ENCODE measurements at places on chromosomes 5 and 9.

DNA sequence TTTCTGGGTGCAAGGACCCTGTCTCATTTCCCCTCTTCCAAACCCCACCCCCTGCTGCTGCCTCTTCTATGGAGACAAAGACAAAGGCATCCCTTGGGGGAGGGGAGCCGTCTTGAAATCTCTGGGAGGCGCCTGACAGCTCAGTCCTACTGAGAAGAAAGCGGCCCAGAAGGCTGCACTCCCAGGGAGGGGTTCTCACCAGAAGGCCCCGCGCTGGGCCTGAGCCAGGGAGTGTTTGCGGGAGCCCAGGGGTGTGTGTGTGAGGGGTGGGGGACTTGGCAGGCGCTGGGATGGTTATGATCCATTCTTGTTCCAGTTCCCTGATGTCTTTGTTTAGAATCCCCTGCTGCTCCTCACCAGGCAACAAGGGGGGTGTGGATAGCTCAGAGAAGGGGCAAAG, 45.7 kb upstream of the ALDH1B1 start:
- H3K4me1 ChIP-seq, result no peaks in the 10 kb centered on the region
- no peak overlapping the region for H3K27ac ChIP-seq
- H3K36me3 ChIP-seq, result no peaks in the 10 kb centered on the region
- peak; percentile 42 for DNase-seq
- no peak overlapping the region for H3K4me3 ChIP-seq
- H3K27me3 ChIP-seq, result no peaks in the 10 kb centered on the region

DNA sequence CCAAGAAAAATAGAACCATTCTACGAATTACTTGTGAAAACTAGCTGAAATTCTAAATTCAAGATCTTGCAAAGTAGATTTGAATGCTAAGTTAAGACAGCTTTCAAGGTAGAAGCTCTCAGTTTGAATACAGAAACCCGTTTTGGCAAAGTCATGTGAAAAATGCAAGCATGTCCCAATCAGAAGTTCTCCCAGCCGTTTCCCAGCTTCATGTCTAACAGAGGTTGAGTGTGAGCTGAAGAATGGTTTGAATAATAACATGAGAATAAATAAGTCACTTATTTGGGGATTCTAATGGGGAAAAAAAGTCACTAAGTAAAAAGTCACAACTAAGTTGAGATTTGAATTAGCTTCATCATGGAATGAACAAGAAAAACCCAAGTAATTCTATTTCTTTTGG, 152.5 kb upstream of the MAP3K1 start:
- no peaks in the 10 kb centered on the region for H3K27me3 ChIP-seq
- DNase-seq, result no peak
- H3K36me3 ChIP-seq, result no peaks in the 10 kb centered on the region

- H3K27ac ChIP-seq, result no peak within 1 kb of the TSS
- peaks cover 16% of the 10 kb centered on the region for H3K4me1 ChIP-seq
- peaks cover 10% of the 10 kb centered on the region for H3K27me3 ChIP-seq
- peak within 1 kb of the TSS; percentile 58 for H3K4me3 ChIP-seq
Measured at GRCh38 chr5:73120222-73121118, at the start of gene TMEM171. Gene TMEM171, plus strand, starts transcription at chr5:73120575. Its CDS starts 2,799 bp downstream, at chr5:73123374.

DNA sequence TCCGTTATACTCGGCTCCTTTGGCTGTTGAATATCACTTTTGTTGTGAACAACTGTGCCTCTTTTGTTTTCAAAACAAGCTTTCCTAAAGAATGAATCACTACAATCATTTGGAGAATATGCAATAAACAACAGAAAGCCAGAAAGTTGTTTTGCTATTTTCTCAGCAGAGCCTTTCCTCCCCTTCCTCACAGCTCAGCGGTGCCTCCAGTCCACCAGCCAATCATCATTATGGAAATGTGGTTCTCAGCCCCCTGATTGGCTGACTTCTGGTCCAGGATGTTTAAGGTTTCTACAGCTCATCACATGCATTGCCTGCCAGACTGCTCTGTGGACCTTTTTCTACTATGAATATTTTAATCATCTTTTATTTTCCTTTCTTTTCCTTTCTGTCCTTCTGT, 9.1 kb upstream of the ZNF608 start:
- no peak overlapping the region for H3K4me3 ChIP-seq
- no peaks in the 10 kb centered on the region for H3K27me3 ChIP-seq
- no peaks in the 10 kb centered on the region for H3K4me1 ChIP-seq
- no peak for DNase-seq
- no peak overlapping the region for H3K27ac ChIP-seq

DNA sequence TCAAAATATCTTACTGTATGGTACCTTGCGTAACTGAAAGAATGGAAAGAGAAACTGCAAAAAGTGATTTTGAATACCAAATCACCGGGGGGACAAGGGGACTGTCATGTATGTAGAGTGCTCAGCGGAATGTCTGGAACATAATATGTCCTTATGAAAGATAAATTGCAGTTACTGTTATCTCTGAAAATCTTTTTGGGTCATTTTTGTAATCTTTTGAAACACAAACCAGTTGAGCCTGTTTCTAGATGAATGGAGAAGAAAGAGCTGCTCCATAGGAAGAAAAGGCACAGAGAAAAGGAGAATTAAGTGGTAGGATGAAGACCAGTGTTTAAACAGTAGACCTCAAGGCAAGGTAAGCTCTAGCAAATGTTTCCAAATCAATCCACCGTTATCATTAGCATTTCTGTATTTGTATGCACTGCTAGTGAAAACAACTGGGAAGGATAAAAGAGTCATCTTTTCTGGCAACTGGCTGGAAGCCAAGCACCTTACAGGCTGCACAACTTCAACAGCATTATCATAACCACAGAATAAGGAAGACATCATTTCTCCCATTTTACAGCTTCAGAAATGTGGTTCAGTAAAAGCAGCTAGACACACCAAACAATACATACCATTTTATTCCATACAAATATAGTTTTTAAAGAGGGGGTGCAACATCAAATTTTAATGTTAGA, 158.5 kb downstream of the TRPM3 start:
- no peaks in the 10 kb centered on the region for H3K4me1 ChIP-seq
- H3K36me3 ChIP-seq, result no peaks in the 10 kb centered on the region
- no peak for DNase-seq
- no peak overlapping the region for H3K27ac ChIP-seq

DNA sequence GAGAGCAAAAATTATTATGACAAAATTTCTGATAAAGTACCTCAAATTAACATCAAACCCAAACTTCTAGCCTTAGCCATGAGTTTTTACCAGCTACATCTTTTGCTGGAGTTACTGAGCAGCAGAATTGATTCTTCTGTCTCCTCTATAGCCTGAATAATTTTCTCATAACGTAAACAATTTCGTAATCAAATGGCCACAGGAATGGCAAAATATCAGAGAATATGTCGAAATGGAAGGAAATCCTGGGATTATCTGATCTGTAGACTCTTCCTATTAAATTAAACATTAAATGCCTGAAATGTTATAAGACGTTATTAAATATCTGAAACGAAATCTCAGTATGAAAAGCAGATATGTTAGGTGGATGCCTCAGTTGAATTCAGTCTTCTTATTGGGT, 41.1 kb downstream of the LURAP1L start:
- H3K27ac ChIP-seq, result peak overlapping the region; percentile 43
- peaks cover 22% of the 10 kb centered on the region for H3K4me1 ChIP-seq
- H3K4me3 ChIP-seq, result no peak overlapping the region
- no peaks in the 10 kb centered on the region for H3K27me3 ChIP-seq
- DNase-seq, result no peak
- H3K36me3 ChIP-seq, result no peaks in the 10 kb centered on the region

DNA sequence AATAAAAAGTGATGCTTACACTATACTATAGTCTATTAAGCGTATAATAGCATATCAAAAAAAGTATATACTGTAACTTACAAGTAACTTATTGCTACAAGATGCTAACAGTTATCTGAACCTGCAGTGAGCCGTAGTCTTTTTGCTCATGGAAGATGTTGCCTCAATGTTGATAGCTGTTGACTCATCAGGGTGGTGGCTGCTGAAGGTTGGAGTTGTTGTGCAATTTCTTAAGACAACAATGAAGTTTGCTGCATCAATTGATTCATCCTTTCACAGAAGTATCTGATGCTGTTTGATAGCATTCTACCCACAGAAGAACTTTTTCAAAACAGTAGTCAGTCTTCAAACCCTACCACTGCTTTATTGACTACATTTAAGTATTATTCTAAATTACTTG, 7.8 kb upstream of the C9orf40 start:
- H3K4me1 ChIP-seq, result no peaks in the 10 kb centered on the region
- no peak for DNase-seq
- no peaks in the 10 kb centered on the region for H3K36me3 ChIP-seq
- no peak overlapping the region for H3K27ac ChIP-seq

- H3K27me3 ChIP-seq, result no peaks in the 10 kb centered on the region
- no peaks in the 10 kb centered on the region for H3K36me3 ChIP-seq
- no peak for DNase-seq
- H3K4me1 ChIP-seq, result no peaks in the 10 kb centered on the region
Measured at GRCh38 chr5:151384106-151384505, 36.7 kb upstream of the SLC36A2 start.

GRCh38 chr5:1919750-1920149, 37.0 kb upstream of the IRX4 start:
- H3K27me3 ChIP-seq, result no peaks in the 10 kb centered on the region
- no peak for DNase-seq
- H3K4me1 ChIP-seq, result no peaks in the 10 kb centered on the region
- H3K4me3 ChIP-seq, result no peak overlapping the region
- H3K36me3 ChIP-seq, result no peaks in the 10 kb centered on the region

DNA sequence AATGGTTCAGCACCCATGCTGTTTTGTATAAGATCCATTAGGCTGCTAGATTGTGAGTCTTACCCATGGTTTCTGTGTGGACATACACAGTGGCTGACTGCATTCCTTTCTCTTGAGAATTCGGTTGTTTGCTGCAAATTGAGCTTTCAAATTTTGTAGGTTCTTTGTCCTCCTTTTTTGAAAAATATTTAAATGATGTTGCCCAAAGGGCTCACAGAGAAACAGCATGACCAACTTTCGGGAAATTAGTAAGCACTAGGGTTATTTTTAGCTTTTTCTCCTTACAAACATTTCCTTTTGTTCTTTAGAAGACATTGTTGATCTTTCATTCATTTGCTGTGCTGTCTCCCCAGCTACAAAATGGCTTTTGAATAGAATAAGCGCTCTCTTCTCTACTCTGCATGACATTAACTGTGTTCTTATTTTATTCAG, 79.4 kb downstream of the NLN start:
- peak overlapping the region; percentile 13 for H3K27ac ChIP-seq
- no peak overlapping the region for H3K4me3 ChIP-seq
- no peaks in the 10 kb centered on the region for H3K36me3 ChIP-seq
- H3K4me1 ChIP-seq, result no peaks in the 10 kb centered on the region
- H3K27me3 ChIP-seq, result no peaks in the 10 kb centered on the region

- peaks cover 10% of the 10 kb centered on the region for H3K4me1 ChIP-seq
- DNase-seq, result peak; percentile 93
- no peaks in the 10 kb centered on the region for H3K36me3 ChIP-seq
- no peaks in the 10 kb centered on the region for H3K27me3 ChIP-seq
- peak overlapping the region; percentile 3 for H3K4me3 ChIP-seq
Measured at GRCh38 chr5:142024771-142025304, 12.0 kb upstream of the GNPDA1 start.

GRCh38 chr5:79924936-79925893, 65.8 kb downstream of the MTX3 start:
- H3K4me1 ChIP-seq, result no peaks in the 10 kb centered on the region
- H3K27ac ChIP-seq, result no peak overlapping the region
- H3K36me3 ChIP-seq, result no peaks in the 10 kb centered on the region
- H3K27me3 ChIP-seq, result no peaks in the 10 kb centered on the region
- DNase-seq, result no peak
- no peak overlapping the region for H3K4me3 ChIP-seq

- no peak overlapping the region for H3K4me3 ChIP-seq
- H3K4me1 ChIP-seq, result peaks cover 18% of the 10 kb centered on the region
- DNase-seq, result no peak
- H3K27me3 ChIP-seq, result no peaks in the 10 kb centered on the region
Measured at GRCh38 chr9:97297889-97298288, 9.6 kb upstream of the CCDC180 start.

DNA sequence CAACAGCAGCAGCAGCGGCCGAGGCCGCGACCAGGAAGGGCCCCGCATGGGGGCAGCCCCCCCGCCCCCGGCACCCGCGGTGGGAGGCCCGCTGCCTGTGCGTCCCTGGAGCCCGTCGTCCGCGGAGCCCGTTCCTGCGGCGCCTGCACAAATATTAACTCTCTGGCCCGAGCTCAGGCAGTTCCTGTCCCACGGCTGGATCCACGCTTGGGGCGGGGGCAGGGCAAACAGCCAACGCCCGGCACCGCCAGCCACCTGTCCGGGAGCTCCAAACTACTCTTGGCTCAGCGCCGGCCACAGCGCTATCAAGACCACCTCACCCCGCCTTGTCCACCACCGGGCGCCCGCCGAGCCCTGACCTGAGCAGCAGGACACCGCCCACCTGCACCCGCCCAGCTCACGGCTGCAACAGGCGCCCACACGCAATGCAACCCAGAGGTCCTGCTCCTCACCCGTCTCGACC, at the start of gene LRRC26:
Gene LRRC26, minus strand, starts transcription at position 156 of the 463 bp plus-strand sequence. Its CDS starts 108 bp downstream, at position 48.
- peak; percentile 81 for DNase-seq
- H3K36me3 ChIP-seq, result no peaks in the 10 kb centered on the region
- H3K4me1 ChIP-seq, result peaks cover 27% of the 10 kb centered on the region
- H3K27ac ChIP-seq, result no peak within 1 kb of the TSS
- H3K4me3 ChIP-seq, result peak within 1 kb of the TSS; percentile 42

- no peak overlapping the region for H3K4me3 ChIP-seq
- H3K27ac ChIP-seq, result no peak overlapping the region
- DNase-seq, result no peak
- H3K4me1 ChIP-seq, result no peaks in the 10 kb centered on the region
Measured at GRCh38 chr5:97553604-97554452, 370.8 kb upstream of the RIOK2 start.

DNA sequence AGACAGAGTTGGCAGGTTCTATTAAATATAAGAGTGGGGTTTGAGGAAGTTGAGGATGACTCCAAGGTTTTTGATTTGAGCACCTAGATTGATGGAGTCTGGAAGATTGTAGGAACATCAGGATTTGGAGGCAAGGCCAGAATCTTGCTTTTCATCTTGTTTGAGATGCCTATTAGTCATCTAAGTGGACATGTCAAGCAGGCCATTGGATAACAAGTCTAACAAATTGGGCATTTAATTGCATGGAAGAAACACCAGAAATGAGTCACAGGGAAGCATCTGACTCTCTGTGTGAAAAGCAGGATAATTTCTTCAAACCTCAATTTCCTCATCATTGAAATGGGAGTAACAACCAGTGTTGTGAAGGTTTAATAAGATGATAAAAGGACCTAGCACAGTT, 53.3 kb upstream of the ARL15 start:
- H3K4me3 ChIP-seq, result no peak overlapping the region
- no peaks in the 10 kb centered on the region for H3K36me3 ChIP-seq
- no peak for DNase-seq
- H3K27me3 ChIP-seq, result no peaks in the 10 kb centered on the region
- no peak overlapping the region for H3K27ac ChIP-seq
- H3K4me1 ChIP-seq, result no peaks in the 10 kb centered on the region

- no peaks in the 10 kb centered on the region for H3K36me3 ChIP-seq
- H3K4me3 ChIP-seq, result no peak overlapping the region
- H3K27ac ChIP-seq, result no peak overlapping the region
- no peak for DNase-seq
- no peaks in the 10 kb centered on the region for H3K27me3 ChIP-seq
Measured at GRCh38 chr9:18472435-18472834, 1.5 kb upstream of the ADAMTSL1 start.

Measured in upper lobe of left lung (tissue), 6 donors.